Activated CD4-positive, alpha-beta T cell treated with anti-CD3 and anti-CD28 coated beads, Interleukin-2, Interleukin-4, amounts not matched to agents 100 ng/mL and 50 ng/mL, durations not matched to agents 16 hours and 8 hours (primary cell): ENCODE measurements at places on chromosomes 11 and 22.

GRCh38 chr11:14643697-14644225, at the start of gene PDE3B:
Gene PDE3B (plus strand): TSS chr11:14643804. CDS start chr11:14644076, 272 bp downstream.
- peak; percentile 81 for DNase-seq

DNA sequence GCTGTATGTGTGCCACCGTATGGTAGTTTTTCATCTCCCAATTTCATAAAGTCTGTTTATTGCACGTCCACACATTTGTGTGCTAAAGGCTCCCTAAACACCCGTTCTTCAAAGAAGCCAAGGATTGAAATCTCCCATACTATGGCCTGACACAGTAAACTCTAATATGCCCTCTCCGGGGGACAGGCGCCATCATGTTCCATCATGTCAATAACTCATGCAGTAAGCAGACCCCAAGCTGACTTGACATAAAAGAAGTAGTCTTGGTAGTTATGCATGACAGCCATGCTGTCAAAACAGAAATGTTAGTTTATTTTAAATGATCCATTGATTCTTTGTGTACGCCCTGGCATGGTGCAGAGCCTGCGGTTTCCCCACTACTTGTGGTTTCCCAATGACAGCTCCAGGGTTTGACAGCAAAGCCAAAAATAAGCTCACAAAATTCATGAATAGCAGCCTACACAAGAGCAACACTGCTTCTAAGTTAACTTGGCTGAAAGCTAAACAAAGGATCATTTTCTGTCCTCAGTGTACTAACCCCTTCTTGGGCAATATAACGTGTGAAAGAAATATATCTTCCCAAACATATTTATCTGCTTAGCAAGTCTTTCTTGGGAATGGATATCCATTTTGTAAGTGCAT, 56.5 kb upstream of the CABP7 start:
- no peak for DNase-seq

GRCh38 chr11:59523541-59523940, 12.2 kb downstream of the OR4D9 start:
- no peak for DNase-seq

DNA sequence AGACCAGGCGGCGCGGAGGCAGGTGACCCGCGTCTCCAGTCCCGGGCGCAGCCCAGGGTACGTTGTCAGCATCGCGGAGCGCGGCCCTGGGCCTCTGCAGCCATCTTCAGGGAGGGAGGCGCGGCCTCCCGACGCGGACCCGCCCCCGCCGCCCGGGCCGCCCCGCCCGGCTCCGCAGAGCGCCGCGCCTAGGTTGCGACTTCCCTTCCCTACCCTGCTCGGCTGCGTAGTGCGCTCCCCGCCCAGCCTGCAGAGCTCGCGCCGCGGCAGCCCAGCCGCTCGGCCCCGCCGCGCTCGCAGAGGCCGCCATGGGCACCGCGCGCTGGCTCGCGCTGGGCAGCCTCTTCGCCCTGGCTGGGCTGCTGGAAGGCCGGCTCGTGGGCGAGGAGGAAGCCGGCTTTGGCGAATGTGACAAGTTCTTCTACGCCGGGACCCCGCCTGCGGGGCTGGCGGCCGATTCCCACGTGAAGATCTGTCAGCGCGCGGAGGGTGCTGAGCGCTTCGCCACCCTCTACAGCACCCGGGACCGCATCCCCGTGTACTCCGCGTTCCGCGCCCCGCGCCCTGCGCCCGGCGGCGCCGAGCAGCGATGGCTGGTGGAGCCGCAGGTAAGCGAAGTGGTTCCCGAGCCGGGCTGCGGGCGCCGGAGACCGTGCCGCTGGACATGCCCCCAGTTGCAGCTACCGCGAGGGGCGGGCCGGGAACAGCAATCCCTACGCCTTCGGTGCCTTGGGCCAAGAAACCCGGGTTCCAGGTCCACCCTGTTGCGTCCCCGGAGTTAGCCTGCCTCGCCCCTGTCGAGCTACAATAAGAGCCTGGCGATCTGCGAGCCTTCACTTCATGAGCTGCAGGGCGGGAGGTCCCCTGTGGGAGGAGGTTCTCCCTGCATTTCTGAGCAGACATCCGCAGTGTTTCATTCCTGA, at the start of gene ENDOD1:
Gene ENDOD1, plus strand, starts transcription at position 227 of the 923 bp plus-strand sequence. Its CDS starts 82 bp downstream, at position 309.
- peak; percentile 88 for DNase-seq

- DNase-seq: no peak
Observed at GRCh38 chr11:132455044-132455443, 1077.3 kb downstream of the OPCML start.

GRCh38 chr11:2902784-2903671, 17.5 kb upstream of the CDKN1C start:
- DNase-seq: no peak

GRCh38 chr11:127564810-127565209, 564.2 kb upstream of the KIRREL3 start:
- DNase-seq: no peak

DNA sequence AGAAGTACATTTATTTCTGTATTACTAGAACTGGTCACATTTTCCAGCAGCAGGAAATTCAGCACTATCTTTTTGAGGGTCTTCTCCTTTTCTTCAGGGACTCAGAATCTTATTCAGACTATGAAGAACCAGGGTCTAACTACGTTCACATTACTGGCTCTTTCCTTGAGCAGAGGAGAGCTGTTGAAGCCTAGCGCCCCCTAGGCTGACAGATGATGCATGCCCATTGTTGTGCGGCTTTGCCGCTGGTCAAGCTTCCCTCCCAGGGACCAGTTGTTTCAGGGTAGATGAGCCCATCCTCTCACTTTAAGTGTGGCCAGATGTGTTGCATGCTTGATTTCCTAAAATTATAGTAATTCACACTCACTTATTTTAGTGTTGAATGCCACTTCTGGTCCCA, 168.2 kb upstream of the PDGFD start:
- no peak for DNase-seq

DNA sequence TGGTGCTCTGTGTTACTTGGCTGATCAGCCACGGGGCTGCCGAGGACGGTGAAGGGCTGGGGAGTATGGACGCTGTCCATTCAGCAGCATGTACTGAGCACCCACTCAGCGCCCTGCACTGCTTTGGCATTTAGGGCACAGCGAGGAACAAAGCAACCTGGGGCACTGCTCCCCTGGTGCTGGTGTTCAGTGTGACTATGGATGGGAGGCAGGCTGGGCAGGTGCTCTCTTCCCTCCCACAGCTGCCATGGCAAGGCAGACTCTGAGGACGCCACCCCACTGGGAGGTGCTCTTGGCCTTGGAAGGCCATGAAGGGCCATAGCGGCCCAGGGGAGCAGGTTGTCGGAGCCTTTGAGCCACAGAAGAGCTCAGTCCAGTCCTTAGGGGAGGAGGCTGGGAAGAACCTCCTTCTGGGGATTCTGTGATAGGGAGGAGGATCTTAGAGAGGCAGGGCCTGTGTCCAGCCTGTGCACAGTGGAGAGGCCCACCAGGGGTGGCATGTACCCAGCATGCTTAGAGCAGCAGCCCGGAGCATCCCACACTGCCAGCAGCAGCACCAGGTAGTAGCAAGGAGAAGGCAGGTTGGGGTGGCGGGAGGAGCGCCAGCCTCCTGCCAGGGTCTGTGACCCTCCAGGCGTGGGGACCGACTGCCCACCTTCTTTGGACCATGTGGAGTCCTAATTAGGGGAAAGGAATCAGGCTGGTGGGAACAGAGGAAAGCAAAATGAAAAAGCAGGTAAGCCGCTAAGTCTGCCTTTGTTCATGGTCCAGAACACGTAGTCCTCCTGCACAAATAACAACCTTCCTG, 141.8 kb downstream of the MPPED1 start:
- no peak for DNase-seq

GRCh38 chr11:130449996-130450769, 1.7 kb downstream of the ADAMTS15 start:
- no peak for DNase-seq
